RWPE2 (cell line): ENCODE measurements at places on chromosomes 5 and 9.

GRCh38 chr5:109312695-109313094, 97.1 kb downstream of the PJA2 start:
- DNase-seq = no peak

- DNase-seq = no peak
These were observed 31.2 kb upstream of the SLC28A3 start for GRCh38 chr9:84371737-84372136.

- DNase-seq = no peak
These were observed 189.3 kb downstream of the AOPEP start for GRCh38 chr9:94915476-94916450.

GRCh38 chr9:121860213-121860612, 208.8 kb downstream of the DAB2IP start:
- no peak for DNase-seq

DNA sequence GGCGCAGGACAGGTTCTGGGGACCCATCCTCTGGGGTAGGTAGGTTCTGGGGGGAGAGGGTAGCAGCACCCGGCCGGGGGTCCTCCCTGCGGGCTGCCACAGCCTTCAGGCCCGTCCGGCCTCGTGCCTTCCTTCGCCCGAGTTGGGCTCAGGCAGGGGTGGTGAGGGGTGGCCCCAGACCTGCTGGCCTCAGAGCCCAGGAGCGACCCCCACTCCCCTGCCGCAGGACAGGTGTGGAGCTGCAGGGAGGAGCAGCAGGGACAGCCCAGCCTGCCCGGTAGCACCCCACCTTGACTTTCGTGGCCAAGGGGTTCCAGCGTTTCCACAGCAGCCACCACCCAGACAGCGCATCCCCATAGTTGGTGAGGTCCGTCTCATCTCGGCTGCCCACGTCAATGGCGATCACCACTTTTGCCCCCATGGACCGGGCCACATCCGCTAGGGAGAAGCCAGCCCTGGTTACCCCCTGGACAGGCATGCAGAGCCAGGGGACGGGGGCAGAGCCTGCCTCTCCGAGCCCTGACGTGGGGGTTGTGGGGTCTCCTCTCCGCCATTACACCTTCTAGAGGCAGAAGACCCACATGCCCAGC, 3.4 kb upstream of the NSMF start:
- DNase-seq = no peak

GRCh38 chr5:115322729-115323128, 26.3 kb upstream of the CCDC112 start:
- no peak for DNase-seq

GRCh38 chr5:139043157-139043905, 154.8 kb downstream of the SIL1 start:
- no peak for DNase-seq

- no peak for DNase-seq
These were observed 16.7 kb upstream of the RIC1 start for GRCh38 chr9:5612185-5612530.

DNA sequence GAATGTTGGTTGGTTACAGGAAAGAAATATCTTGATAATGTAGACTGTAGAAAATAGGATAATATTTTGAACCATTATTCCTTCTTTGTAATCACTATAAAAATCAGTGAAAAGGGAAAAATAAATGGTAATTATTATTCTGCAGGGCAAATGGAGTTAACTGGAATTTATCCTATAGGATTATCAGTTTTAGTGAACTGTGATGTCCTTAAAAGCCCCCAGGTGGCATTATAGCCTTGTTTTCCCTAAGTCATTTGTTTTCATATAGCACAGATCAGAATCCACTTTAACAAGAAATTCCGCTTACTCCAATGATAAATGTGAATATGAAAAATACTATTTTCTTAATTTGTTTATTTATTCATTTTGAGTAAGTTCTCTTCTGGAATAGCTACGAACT, 26.2 kb upstream of the WDR41 start:
- DNase-seq = no peak

GRCh38 chr5:159851053-159851452, 65.2 kb upstream of the ADRA1B start:
- DNase-seq = no peak

- no peak for DNase-seq
These were observed 26.0 kb upstream of the LPAR1 start for GRCh38 chr9:111064160-111064837.

DNA sequence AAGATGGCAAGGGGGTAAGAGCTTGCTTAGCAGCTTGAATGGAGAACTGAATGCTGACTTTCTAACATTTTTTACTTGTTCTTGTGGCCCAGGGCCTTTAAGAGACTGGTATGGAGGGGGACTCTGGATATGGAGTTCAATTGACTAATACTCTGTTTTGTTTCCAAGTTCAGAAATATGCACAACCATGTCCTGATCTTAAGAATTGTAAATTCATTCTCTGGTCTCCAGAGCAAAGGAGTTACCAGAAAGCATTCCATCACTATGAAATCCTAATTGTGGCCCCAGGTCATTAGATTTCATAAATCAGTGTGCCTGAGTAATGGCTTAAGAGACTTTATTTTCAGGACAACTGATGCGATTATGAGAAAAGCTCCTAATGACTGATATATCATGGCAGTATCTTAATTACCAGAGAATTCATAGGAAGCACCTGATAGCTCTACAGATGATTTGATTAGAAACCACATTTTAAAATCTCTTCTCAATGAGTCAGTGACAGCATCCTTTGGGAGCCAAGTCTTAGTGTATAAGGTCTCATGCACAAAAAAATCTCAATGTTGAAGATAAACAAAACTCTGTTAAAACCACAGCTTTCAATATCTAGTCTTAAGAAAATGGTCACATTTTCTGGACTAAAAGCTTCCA, 613.6 kb upstream of the KLF4 start:
- DNase-seq = no peak

- no peak for DNase-seq
These were observed 204.4 kb downstream of the SH3GL2 start for GRCh38 chr9:17783227-17783626.

- DNase-seq = no peak
These were observed 116.1 kb downstream of the GIN1 start for GRCh38 chr5:103003872-103004271.

DNA sequence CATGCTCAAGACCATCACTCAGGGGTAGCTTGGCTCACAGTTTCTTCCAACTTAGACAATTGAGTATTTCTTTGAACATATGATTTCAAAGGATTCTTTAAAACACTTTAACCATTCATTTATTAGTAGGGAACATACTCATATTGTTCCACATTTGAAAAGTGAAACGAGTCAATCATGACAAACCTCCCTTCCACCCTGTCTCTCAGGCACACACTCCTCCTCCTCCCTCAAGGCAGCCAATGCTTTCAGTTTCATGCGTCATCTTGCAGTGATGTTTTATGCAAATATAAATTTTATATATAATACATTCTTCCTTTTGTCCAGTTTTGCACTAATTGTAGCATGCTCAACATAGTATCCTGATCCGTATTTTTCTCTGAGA, 126.0 kb upstream of the BOD1 start:
- no peak for DNase-seq

DNA sequence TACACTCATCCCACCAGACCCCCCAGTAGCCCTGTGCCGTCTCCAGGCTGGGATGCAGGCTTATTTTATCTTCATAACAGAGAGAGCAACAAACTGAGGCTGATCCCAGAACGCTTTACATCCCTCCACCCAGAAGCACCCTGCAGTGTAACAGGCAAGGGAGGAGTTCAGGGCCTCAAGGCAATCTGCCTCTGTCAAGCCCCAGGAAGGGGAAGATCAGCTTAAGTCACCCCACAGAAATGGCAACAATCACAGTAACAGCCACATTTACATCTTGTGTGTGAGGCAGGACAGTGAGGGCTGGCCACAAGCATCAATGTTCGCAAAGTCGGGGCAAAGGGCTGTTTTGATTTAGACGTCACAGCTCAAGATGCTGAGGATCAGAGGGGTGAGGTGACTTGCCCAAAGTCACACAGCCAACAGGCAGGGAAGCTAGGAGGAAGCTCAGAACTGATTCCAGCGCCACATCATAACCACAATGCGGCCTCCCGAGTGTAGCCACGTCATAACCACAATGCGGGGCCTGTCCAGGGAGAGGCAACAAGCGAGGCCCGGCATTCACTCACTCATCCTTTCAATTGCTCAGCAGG, 14.4 kb downstream of the STK10 start:
- no peak for DNase-seq

- no peak for DNase-seq
These were observed 1.3 kb upstream of the EXOSC2 start for GRCh38 chr9:130692321-130692720.

- no peak for DNase-seq
These were observed 31.7 kb downstream of the CRB2 start for GRCh38 chr9:123387686-123388085.

GRCh38 chr9:128420060-128420650, 502 bp upstream of the CERCAM start:
- no peak for DNase-seq

GRCh38 chr5:39427229-39427628, 2.4 kb upstream of the DAB2 start:
- DNase-seq = no peak

DNA sequence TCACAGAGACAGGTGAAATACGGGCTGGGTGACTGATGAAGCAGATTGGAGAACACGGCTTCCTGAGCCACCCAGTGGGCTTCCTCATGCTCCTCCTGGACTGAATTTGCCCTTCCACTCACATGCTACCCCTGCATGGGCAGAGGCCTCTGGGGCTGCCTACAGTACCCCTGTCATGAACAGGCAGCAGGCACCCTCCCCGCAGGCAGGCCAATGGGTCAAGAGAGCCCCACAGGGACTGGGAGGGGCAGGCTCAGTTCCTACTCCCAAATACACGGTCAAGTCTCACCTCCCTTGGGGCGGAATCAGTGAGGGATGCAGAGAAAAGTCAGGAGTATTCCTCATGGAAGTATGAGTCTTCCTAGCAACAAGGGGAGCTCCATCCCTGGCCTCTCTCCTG, 48.6 kb upstream of the ZBTB43 start:
- no peak for DNase-seq

DNA sequence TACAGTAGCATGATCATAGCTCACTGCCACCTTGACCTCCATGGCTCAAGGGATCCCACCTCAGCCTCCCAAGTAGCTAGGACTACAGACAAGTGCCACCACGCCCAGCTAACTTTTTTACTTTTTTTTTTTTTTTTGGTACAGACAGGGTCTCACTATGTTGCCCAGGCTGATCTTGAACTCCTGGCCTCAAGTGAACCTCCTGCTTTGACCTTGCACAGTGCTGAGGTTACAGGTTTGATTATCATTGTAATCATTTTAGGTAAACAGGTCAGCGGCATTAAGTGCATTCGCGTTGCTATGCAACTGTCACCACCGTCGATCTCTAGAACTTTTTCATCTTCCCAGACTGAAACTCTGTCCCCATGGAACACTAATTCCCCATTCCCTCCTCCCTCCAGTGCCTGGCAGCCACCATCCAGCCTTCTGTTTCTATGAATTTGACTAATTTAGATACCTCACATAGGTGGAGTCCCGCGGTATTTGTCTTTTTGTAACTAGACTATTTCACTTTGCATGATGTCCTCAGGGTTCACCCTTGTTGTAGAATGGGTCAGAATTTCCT, 5.8 kb upstream of the CARD19 start:
- no peak for DNase-seq

DNA sequence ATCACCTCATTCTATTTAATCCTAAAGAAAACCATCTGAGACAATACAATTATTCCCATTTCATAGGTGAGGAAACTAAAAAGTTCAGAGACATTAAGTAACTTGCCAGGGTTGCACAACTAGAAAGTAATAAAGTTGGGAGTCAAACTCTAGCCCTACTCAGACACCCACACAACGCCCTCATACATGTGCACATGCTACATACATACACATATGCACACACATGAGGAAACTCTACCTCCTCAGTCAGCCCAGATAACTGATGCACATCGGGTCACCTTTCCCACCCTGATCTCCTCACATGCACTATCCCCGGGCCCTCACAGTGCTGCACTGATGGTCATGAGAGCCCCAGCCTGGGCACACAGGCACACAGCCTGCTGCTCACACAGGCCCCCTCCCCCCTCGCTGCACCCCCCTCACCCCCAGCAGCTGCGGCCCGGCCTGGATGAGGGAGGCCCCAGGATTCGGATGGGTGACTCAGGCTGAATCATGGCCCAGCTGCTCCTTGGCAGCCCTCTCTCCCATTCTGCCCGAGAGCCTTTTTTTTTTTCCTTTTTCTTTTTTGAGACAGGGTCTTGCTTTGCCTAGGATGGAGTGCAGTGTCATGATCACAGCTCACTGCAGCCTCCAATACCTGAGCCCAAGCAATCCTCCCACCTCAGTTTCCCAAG, 5.0 kb upstream of the GPRIN1 start:
- DNase-seq = peak; percentile 86

DNA sequence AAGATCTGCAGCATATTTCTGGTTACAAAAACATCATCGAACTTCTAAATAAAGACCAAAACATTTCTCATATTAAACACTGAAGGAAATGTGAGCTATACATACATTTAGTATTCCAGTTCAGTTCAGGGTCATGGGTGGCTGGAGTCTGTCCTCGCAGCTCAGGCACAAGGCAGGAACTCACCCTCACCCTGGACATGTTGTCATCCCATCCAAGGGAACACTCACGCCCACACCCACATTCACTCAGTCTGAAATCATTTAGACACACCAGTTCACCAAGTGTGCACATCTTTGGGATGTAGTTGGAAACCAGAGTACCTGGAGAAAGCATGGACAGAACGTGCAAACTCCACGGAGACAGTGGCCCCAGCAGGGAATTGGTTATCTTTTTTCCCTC, 481.0 kb downstream of the RASEF start:
- no peak for DNase-seq

GRCh38 chr9:19298436-19299000, 68.0 kb downstream of the DENND4C start:
- DNase-seq = no peak

GRCh38 chr5:122942164-122942914, 94.2 kb downstream of the PPIC start:
- DNase-seq = no peak

DNA sequence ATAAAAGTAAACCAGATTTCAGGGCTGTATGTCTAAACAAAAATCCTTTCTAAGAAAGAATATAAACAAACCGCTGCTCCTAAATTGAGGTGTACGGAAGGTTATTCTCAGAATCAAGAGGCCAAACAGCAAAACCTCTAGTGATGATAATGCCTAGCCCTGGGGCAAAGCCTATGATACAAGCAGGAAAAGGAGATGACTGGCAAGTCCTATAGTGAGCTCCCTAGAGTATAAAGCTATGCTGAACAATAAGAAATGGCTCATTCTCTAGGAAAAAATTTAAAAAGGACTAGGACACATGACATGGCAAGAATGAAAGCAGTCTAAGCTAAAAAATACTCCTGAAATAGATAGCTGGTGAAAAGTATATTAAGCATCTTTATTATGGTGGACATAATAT, 187.1 kb downstream of the BNC2 start:
- no peak for DNase-seq
